Activated CD4-positive, alpha-beta T cell treated with anti-CD3 and anti-CD28 coated beads for 24 hours (primary cell): ENCODE measurements at places on chromosomes 1 and 21.

GRCh38 chr1:206496131-206496793, 11.1 kb upstream of the RASSF5 start:
- no peak for DNase-seq

- DNase-seq: no peak
Observed at GRCh38 chr1:14567056-14567455, 31.4 kb upstream of the KAZN start.

DNA sequence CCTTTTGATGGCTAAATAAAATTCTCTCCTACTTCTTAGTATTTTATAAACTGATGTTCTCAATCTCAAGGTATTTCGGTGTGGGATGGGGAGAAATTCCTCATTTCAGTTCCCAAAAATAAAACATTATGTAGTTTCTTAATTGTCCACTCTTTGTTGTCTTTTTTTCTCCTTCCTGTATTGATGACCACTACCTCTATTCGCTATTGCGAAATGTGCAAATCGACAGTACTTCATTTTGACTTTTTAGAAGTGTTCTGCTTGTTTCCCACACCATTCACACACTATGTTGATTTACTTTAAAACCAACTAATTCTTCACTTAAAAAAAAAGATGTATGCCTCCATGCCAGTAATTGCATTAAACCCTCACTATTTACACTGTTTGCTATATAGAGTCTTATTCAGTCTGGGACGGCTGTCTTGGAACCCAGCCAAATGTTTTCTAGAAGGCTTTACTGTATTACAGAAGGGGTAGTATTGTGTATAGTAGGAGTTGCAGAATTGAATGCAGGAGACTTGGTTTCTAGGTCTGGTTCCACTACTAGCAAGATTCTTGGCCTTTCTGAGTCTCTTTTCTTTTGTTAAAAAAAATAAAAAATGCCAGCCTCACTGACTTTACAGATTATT, 5.6 kb downstream of the RNF2 start:
- DNase-seq: no peak

GRCh38 chr21:17660862-17661261, 48.2 kb upstream of the BTG3 start:
- no peak for DNase-seq

GRCh38 chr1:106620521-106620954, 435.9 kb upstream of the PRMT6 start:
- no peak for DNase-seq

GRCh38 chr1:3891329-3891865, 8.7 kb downstream of the C1orf174 start:
- no peak for DNase-seq

DNA sequence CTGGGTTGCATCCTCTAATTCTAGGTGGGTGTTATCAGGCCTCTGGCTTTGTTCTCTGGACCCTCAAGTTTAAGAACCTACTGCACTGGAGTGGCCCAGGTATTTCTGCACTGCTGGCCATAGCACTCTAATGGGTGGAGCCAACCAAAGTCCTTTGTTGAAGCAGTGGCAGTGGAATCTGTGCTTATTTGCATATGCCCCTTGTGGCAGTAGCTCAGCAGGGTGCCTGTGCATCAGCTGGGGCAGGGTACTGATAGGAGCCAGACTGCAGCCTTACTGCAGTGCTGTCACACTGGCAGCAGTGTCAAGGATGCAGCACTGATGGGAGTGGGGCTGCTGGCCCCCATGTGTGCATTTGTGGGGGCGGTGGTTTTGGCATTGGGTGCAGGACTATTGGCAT, 660.6 kb downstream of the LRRIQ3 start:
- DNase-seq: no peak

- no peak for DNase-seq
Observed at GRCh38 chr1:205204552-205204951, 7.0 kb downstream of the DSTYK start.

- no peak for DNase-seq
Observed at GRCh38 chr1:3945916-3946840, 46.1 kb upstream of the C1orf174 start.

DNA sequence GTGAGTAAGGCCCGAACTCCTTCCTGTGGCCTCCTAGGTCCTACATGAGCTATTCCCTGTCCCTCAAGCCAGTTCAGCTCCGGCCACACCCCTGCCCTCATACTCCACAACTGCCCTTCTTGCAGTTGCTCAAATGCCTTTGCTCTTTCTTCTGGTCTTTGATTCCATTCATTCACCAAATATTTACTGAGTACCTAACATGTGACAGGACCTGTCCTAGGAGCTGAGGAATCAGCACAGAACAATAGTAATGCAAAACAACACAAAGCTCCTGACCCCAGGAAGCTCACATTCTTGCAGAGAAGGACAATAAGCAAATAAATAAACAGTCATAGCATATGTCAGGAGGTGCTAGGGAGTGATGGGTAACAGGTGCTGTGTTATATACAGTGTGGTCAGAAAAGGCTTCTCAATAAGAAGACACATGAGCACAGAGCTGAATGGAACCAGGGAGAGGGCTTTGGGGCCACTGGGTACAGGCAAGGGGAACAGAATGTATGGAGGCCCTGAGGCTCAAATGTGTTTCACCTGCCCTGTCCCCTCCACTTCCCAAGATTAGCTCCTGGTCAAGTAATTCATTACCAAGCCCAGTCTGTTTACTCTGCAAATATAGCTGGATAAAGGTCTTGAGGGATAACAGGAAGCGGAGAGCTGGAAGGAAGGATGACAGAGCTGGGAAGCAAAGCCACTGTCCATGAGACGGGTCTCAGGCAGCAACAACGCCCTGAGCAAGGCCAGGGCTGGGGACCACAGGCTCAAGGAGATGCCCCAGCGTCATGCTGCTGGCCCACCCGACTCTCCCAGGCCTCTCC, 145.1 kb downstream of the CSMD2 start:
- no peak for DNase-seq

GRCh38 chr1:202007805-202008489, 2.4 kb upstream of the ELF3 start:
- DNase-seq: no peak

GRCh38 chr1:181038399-181038873, 4.7 kb downstream of the MR1 start:
- peak; percentile 59 for DNase-seq

DNA sequence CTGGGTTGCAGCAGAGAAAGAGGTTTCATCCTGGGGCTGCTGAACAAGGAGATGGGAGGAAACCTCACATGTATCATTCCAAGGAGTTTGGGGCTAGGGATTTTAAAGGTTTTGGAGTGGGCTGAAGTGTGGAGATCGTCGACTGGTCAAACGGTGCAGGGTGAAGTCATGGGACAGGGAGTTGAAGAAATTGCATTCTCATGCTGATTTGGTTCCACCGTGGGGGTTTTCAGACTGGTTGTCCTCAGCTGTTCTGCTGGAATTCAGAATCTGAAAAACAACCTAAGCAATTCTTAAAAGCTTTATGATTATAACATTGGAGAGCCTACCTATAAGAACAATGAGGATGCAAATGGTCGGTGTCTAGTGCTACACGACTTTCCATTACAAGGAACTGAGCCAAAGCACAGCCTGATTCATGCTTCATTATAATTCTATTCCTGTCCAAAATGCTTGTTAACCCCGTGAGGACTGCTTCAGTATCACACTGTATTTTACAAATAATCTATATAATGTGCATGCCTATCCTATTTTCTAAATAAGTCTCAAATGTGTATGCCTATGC, 242.7 kb downstream of the TM2D1 start:
- no peak for DNase-seq

- no peak for DNase-seq
Observed at GRCh38 chr1:16981269-16981849, 939 bp upstream of the MFAP2 start.

GRCh38 chr1:16242556-16243214, 5.7 kb upstream of the CPLANE2 start:
- DNase-seq: no peak

DNA sequence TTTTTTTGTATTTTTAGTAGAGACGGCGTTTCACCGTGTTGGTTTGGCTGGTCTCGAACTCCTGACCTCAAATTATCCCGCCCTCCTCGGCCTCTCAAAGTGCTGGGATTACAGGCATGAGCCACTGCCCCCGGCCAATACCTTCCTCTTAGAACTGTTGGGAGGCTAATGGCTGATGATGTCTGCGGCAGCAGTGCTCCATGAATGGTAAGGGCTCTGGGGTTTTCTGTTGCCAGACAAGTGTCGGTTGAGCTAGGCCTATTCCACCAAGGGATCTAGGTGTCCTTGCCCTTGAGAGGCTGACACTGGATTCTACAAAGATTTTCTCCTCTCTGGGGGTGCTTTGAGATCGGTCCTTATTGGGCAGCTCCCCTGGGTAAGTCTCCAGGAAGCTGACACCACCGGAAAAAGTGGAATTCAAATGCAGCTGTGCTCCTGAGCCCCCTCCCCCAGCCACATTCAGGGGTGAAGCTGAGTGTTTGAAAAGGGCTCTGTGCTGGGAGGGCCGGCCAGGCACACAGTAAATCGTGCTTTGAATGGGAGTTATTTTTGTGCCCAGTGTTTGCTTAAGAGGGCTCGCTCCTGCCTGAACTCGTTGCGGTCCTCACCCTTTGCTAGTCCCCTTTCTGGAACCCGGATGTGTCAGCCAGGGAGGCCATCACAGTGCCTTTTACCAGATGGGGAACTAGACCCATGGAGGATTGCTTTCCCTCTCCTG, 5.2 kb downstream of the SOX13 start:
- DNase-seq: no peak

DNA sequence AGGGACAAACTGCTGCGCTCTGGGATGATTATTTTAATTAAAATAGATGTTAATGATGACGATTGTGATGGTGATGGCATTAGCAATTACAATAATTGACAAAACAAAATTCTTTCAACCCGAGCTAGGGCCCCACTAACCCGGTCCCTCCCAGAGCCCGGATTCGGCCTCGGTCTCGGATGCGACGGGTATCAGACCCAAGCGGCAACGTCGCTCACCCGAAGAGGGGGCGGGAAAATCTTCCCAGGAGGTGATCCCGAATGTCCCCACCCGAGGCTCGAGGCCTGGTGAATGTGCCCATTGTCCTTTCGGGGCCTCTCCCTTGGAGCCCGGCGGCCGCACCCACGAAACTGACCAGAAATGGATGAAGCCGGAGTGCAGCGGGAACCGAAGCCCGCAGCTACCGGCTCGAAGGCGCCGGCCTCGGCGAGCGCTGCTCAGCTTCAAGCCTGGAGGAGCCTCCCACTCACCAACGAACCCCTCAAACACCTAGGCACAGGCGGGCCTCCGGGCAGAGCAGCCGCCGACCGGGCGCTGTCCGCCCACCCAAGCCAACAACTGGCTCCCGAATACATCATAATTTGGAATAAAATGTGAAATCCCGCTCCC, 1.2 kb downstream of the TAL1 start:
- DNase-seq: no peak

DNA sequence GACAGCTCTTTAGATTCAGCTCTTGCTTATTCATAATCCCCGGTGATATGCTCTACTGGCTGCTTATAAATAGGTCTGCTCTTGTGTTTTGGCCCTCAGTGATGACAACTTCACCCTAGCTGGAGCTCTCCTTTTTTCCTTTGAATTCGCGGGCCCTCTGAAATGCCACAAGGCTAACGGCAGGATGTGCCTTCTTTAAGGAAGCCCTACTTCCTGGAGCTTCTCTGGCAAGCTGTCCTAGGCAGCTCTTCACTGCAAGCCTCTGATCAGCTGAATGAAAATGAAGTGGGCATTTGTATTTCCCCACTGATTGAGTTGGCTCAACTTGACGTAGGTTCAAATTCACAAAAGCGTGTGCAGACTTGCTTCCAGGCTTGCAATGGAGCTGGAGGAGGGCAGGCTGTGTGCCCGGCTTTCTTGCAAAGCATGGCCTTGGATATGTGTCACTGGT, 22.2 kb downstream of the SGIP1 start:
- DNase-seq: no peak

DNA sequence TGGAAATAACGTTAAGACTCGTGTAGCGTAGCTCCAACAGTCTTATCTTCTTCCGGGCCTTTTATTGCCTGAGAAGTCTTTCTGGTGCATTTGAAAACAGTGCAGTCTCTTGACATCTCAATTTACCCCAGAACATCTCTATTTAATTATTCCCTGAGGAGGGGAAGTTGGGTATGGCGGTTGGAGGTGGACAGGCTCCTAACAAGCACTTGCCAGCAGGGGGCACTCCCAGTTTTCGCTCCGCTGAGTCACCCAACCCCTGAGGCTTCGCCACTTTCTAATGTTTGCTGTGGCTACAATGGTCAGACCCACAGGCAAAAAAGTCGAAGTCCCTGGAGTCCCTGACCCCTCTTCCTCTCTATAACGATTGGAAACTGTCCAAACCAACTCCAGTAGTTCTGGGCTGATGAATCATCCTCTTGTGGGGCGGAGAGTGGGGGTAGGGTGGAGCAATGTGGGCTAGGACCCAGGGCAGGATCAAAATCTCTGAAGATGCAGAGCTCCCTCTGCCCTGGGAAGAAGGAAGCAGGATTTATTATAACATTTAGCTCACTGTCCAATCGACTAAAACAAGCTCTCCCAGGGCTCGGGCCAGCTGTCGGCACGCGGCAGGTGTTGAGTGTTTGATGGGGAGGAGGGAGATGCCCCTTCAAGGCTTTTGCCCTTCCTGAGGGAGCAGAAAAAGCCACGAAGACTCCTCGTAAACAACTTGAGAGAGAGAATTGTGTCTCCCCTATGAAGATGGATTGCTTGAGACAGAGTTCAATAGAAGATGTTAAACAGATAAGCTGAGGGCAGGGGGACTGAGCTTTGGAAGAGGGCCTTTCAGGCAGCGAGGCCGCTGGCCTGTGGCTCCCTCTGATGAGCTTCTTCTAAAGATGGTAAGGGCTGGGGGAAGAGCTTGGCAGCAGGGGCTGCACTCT, 85.7 kb downstream of the BRINP2 start:
- no peak for DNase-seq

- DNase-seq: no peak
Observed at GRCh38 chr1:41381692-41382479, 20.7 kb downstream of the FOXO6 start.

DNA sequence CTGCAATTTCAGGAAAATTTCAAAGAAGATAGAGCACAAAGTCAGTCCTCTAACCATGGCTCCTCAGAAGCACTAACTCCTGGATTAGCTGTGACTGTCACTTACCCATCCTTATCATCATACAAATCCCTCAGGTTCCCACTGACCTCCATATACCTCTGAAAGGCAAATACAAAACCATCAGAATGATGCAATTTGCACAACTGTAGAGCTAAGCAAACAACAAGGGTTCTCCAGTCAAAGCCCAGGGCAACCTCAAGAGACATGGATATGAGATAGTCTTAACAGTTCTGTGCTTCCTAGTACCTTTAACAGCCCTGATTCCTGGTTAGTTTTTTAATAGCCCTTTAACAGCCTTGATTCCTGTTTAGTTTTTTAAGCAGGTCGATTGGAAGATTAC, 2.1 kb downstream of the SF3A3 start:
- DNase-seq: no peak

- no peak for DNase-seq
Observed at GRCh38 chr1:17930635-17931034, 175.5 kb downstream of the ACTL8 start.

GRCh38 chr21:20760221-20760620, 238.0 kb upstream of the NCAM2 start:
- DNase-seq: no peak
